Progenitor cell of endocrine pancreas (in vitro differentiated cells): ENCODE measurements at places on chromosomes 7 and 10.

GRCh38 chr10:77774940-77775391 lies 137.4 kb upstream of the KCNMA1 start:
- no peak overlapping the region for H3K27ac ChIP-seq
- no peak overlapping the region for H3K4me3 ChIP-seq
- H3K36me3 ChIP-seq = peaks cover 30% of the 10 kb centered on the region
- H3K4me1 ChIP-seq = peaks cover 3% of the 10 kb centered on the region
- no peak for DNase-seq

DNA sequence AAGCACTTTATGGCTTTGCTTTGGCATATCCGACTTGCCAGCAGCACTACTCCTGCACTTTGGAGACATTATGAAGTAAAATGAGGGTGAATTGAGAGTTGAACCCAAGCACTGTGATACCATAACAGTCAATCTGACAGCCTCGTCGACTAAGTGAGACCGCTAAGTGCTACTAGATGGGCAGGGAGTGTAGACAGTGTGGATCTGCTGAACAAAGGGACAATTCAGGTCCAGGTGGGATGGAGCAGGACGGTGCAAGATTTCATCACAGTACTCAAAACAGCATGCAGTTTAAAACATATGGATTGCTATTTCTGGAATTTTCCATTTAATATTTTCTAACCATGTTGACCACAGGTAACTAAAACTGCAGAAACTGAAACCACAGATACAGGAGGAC lies 20.8 kb upstream of the PRTFDC1 start:
- H3K27ac ChIP-seq = no peak overlapping the region
- no peak for DNase-seq
- no peak overlapping the region for H3K4me3 ChIP-seq
- H3K27me3 ChIP-seq = no peaks in the 10 kb centered on the region

DNA sequence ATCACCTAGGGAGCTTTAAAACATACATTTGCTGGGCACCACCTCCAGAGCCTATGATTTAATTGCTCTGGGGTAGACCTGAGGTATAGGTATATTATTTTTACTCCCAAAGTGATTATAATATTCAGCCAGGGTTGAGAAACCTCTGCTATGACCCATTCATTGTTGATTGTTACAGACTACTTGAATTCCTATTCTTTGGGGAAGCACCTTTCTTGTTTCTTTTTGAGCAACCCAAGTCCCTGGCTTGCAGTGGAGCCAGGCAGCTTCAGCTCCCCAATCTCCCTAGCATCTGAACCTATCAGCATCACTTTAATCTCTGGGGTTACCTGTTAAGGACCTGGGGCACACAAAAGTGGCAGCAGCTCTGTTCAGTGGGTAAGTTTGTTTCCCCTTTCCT lies 8.6 kb downstream of the PRKG1 start:
- peaks cover 6% of the 10 kb centered on the region for H3K4me1 ChIP-seq
- no peak overlapping the region for H3K27ac ChIP-seq
- no peaks in the 10 kb centered on the region for H3K36me3 ChIP-seq
- no peak for DNase-seq
- no peaks in the 10 kb centered on the region for H3K27me3 ChIP-seq

DNA sequence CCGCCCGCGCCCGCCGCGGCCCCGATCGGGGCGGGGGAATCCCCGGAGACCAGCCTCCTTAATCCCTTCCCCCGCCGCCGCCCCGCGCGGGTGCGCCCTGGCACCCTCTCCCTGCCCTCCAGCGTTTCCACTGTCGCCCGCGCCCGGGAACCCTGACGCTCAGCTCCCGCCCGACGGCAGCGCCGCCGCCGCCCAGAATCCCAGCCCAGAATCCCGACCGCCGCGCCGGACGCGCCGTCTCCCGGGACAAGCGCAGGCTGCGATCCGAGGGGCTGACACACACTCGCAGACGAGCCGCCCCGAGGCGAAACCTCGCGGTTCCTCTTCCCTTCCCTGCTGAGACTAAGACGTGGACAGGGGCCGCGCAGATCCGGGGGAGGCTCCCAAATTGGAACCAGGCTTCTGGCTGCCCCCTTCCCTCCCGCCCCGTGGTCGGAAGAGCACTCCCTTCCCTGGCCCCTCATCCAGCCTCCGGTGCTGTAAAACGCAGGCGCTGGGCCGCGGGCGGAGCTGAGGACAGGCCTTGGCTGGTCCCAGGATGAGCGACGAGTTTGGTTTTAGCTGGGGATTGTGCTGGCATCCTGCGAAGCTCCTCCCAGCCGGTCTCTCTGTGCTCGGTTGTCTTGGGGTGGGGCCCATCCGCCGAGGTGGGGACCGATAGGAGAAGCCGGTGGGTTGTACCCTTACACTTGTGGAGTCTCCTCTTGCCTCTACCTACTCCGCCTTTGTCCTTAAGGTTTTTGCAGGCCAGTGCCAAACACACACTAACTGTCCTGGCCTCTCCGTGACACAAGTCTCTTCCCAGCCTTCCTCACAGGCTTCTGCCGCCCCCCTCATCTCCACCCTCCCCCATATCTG lies 1.1 kb downstream of the MARVELD1 start:
- no peak overlapping the region for H3K27ac ChIP-seq

- no peak for DNase-seq
- H3K4me1 ChIP-seq = peaks cover 29% of the 10 kb centered on the region
- no peaks in the 10 kb centered on the region for H3K27me3 ChIP-seq
- peaks cover 13% of the 10 kb centered on the region for H3K36me3 ChIP-seq
Measured at GRCh38 chr10:3785851-3786271, 852 bp upstream of the KLF6 start.

DNA sequence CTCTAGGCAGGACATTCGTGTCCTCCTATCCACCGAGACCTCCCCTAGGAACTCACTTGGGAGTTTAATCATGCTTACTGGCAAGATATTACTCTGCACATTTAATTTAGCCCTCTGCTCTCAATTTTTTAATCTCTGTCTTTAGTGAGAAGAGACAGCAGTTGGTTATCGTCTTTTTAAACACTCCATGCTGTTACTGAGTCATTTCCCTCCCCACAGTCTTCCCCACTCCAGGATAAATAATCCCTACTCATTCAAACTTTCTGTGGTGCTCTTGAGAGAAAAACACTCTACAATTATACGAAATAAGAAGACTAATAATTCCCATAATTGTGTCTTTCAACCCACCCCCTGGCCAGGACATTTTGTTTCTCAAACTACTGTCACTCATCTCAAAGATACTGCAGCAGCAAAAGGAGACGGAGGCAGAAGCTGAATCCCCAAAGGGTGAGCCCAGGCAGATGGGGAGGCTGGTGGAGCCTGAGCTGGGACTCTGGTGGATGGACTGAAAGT lies 84.2 kb downstream of the ANK3 start:
- H3K27ac ChIP-seq = no peak overlapping the region
- H3K4me1 ChIP-seq = peaks cover 9% of the 10 kb centered on the region
- H3K36me3 ChIP-seq = no peaks in the 10 kb centered on the region
- no peak overlapping the region for H3K4me3 ChIP-seq
- DNase-seq = no peak
- H3K27me3 ChIP-seq = no peaks in the 10 kb centered on the region

GRCh38 chr7:135553346-135553745 lies 4.4 kb upstream of the NUP205 start:
- H3K4me3 ChIP-seq = no peak overlapping the region
- H3K27me3 ChIP-seq = no peaks in the 10 kb centered on the region
- no peaks in the 10 kb centered on the region for H3K36me3 ChIP-seq
- no peak for DNase-seq
- H3K27ac ChIP-seq = no peak overlapping the region

- H3K27ac ChIP-seq = no peak overlapping the region
- H3K36me3 ChIP-seq = no peaks in the 10 kb centered on the region
- no peak overlapping the region for H3K4me3 ChIP-seq
- H3K4me1 ChIP-seq = peaks cover 5% of the 10 kb centered on the region
- no peak for DNase-seq
- H3K27me3 ChIP-seq = peaks cover 40% of the 10 kb centered on the region
Measured at GRCh38 chr10:133154996-133155778, 4.8 kb upstream of the KNDC1 start.

DNA sequence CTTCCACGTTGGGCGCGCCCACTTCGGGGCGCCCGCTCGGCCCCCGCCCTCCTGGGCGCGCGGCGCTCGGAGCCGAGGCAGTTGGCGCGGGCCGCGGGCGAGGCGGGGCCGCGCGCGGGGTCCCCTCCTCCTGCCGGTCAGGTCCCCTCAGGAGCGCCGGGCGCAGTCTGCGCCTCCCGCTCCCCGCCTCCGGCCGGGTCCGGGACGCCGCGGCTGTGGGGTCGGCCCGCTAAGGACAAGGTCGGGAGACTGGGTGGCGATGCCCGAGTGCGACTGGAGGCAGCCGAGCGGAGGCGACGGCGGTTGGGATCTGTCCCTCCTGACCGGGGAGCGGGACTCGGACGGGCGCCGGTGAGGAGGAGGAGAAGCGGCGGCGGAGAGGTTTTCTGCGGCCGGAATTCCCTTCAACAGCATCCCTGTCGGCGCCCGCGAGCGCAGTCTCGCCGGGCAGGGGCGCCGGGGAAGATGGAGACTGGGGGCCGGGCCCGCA lies at the start of gene ATRNL1:
TSS of gene ATRNL1 (plus strand) at position 80 of the 490 bp plus-strand sequence. CDS start at position 466, 386 bp downstream.
- H3K4me3 ChIP-seq = peak within 1 kb of the TSS; percentile 87
- H3K4me1 ChIP-seq = peaks cover 10% of the 10 kb centered on the region
- H3K36me3 ChIP-seq = no peaks in the 10 kb centered on the region
- peak; percentile 42 for DNase-seq
- H3K27ac ChIP-seq = peak within 1 kb of the TSS; percentile 93

- H3K4me3 ChIP-seq = no peak overlapping the region
- no peaks in the 10 kb centered on the region for H3K36me3 ChIP-seq
- H3K4me1 ChIP-seq = peaks cover 8% of the 10 kb centered on the region
- peaks cover 34% of the 10 kb centered on the region for H3K27me3 ChIP-seq
- no peak overlapping the region for H3K27ac ChIP-seq
- no peak for DNase-seq
Measured at GRCh38 chr7:55016061-55016745, 2.6 kb upstream of the EGFR start.

DNA sequence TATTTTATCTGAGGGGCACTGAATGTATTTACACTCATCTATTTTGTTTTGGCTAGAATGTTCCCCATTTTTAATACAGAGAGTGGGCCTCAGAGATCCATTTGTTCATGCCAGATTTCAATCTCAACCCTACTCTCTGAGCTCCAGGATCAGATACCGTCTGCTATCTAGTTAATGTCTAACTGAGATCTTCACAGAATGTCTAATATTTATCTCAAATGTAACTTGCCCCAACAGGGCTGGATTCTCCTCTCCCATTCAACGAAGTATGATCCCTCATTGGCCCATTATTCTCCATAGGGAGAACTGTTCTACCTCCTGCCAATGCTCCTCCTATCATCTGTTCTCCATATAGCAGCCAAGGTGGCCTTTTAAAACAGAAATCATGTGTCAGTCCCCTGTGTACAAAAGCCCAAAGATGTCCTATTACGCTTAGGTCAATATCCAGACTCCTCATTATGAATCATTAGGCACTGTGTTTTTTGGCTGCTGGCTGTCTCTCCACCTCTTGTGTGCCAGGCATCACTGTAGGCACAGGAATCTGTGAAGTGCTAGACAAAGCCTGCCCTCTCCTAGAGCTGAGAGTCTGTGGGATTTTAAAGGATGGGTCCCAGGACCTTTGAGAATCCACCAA lies 169.3 kb upstream of the AGK start:
- H3K4me1 ChIP-seq = no peaks in the 10 kb centered on the region
- H3K27me3 ChIP-seq = no peaks in the 10 kb centered on the region
- no peak overlapping the region for H3K4me3 ChIP-seq

DNA sequence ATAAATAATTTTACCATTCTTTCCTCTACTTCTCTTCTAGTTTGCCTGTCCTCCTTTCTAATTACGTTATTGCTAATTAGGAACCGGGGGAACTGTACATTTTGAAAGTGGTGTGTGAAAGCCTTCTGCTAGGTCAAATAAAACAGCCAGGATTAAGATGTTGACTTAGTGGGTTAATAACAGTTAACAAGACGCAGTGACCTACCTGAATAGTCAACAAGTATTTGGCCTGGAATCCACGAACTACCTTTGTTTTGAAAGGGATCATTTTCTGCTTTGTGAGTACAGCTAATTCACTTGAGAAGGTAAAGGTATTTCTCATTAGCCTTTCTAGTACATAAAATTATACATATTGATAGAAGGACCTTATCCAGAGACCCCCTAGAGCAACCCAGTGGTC lies 139.9 kb downstream of the COL28A1 start:
- DNase-seq = no peak
- no peaks in the 10 kb centered on the region for H3K27me3 ChIP-seq
- H3K4me1 ChIP-seq = peaks cover 13% of the 10 kb centered on the region
- H3K27ac ChIP-seq = peak overlapping the region; percentile 38
